H7 (cell line): ENCODE measurements at places on chromosomes 13 and 19. TPM values are rescaled to one million over a fixed set of nuclear protein-coding genes. Genes with fewer than 3 reads are reported as not detected.

AMER2 gene
- 0.15 and 0.17 TPM in 2 replicates for total RNA-seq

GRCh38 chr19:13611596-13611995 lies 105.3 kb upstream of the CACNA1A start:
- DNase-seq: no peak

DNA sequence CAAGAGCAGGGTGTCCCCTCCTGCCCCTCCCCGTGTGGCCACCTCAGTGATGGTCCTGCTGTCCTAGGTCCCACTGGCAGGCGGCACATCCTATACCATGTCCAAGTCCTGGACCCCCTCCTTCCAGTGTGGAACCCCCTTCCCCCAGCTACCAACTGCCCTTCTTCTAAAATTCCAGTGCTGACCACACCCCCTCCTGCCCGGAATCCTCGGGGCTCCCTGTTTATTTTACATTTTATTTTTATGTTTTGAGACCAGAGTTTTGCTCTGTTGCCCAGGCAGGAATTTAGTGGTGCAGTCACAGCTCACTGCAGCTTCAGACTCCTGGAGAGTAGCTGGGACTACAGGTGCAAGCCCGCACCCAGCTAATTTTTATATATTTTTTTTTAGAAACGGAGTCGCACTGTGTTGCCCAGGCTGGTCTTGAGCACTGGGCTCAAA lies 945 bp upstream of the CPAMD8 start:
- DNase-seq: no peak

GRCh38 chr19:47467914-47468313 lies 3.8 kb downstream of the SLC8A2 start:
- DNase-seq: peak; percentile 72

DNA sequence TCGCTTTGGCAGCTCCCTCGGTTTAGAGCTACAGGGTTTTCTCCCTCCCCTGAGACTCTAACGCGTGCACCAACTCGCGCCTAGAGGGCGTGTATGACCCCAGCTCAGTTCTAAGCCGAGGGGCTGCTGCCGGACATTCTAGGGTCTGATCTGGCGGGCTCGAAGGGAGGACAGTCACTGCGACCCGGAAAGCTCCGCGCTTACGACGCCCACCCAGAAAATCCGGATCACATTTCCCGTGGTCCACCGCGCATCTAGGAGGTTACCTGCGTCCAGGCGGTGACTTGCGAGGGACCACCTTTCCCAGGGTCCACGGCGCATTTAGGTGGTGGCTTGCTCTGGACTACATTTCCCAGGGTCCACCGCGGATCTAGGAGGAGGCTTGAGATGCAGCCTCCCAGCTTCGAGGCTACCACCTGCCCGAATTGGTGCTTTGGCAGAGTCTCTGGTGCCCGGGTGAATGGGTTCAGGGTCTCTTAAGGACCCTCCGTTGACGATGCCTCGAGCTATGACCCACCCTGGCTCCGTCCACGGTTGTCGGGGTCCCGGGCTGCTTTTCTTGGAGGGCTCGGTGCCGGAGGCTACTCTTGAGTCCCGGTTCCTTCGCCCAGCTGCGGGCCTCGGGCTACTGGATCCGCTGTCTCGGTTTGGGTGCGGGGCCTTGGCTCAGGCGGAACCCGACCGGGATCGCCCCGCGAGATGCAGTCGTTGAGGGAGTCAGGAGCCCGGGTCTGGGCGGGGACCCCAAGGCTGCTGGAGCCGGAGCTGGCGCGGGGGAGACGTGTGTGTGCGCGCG lies 30.5 kb downstream of the ZNF146 start:
- peak; percentile 93 for DNase-seq

GRCh38 chr13:76632401-76633044 lies 253.7 kb downstream of the KCTD12 start:
- DNase-seq: peak; percentile 14

DNA sequence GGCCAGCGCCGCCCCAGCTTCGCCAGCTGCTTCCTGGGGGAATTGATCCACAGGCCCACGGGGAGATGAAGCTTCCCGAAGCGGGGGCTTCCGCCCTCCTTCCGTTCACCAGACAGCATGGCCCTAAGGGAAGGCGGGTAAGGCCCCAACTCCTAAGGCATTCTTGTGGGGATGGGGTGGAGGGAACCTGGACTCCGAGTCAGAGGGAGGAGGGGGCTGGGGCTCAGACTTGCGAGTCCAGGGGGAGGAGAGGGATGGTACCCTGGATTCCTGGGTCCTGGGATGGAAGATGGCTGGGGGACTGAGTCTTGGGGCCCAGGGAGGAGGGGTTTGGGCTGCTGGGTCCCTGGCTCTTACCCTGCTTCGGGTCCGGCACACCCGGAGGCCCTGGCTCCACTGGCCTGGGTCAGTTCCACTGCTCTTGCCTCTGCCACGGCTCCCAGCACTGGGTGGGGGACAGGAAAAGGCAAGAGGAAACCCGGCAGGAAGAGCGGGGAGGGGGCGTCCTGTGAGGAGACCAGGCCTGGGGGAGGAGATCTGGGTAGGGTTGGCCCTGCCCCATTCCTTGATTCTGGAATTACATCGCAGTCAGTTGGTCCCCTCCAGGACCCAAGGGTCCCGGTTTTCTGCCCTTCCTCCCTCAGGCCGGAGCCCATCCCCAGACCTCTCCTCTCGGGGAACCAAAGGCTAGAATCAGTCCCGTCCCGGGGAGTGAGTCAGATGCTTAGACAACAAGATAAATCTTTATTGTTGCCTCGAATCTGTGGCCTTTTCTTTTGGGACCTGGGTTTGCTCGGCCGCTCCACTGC lies at the start of gene RASIP1:
RASIP1 (minus strand) TSS at position 447 of the 809 bp plus-strand sequence; CDS start at position 119, 328 bp downstream.
- peak; percentile 68 for DNase-seq

EFNA2 gene
- total RNA-seq: 12.4 and 20.2 TPM in 2 replicates

NLRP5 gene
- total RNA-seq: not detected in 2 replicates

- no peak for DNase-seq
Measured at GRCh38 chr13:74115133-74115532, 19.1 kb downstream of the KLF12 start.

ELAVL3 gene
- total RNA-seq: 0.17 and 0.52 TPM in 2 replicates

DNA sequence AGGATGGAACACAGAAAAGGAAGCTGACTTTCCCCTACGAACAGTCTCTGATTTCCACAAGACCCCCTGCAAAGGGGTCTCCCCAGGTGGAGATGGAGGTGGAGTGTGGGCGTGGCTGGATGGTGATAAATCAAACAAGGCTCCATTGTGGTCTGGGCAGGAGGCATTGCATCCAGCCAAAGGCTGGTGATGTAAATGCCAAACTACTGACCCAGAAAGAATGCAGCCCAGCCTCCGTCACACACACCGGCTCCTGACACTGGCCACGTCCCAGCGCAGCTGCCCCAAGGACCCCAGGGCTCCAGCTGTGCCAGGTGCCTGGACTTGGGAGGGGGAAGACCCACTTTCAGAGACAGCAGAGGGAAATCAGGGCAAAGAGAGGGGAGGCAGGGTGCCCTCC lies 6.3 kb downstream of the SLC7A1 start:
- DNase-seq: no peak

DNA sequence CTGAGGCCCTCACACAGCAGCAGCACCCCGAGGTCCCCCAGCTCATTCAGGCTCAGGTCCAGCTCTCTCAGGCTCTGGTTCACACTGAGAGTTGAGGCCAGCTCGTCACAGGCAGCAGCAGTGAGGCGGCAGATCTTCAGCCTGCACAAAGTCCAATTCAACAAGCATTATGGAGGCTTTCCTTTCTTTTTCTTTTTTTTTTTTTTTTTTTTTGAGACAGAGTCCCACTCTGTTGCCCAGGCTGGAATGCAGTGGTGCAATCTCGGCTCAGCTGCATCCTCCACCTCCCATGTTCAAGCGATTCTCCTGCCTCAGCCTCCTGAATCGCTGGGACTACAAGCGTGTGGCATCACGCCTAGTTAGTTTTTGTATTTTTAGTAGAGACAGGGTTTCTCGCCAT lies 22.9 kb downstream of the NLRP12 start:
- DNase-seq: no peak

RNF17 gene
- not detected in 2 replicates for total RNA-seq

GRCh38 chr19:46713781-46714443 lies 3.0 kb downstream of the PRKD2 start:
- peak; percentile 99 for DNase-seq

DNA sequence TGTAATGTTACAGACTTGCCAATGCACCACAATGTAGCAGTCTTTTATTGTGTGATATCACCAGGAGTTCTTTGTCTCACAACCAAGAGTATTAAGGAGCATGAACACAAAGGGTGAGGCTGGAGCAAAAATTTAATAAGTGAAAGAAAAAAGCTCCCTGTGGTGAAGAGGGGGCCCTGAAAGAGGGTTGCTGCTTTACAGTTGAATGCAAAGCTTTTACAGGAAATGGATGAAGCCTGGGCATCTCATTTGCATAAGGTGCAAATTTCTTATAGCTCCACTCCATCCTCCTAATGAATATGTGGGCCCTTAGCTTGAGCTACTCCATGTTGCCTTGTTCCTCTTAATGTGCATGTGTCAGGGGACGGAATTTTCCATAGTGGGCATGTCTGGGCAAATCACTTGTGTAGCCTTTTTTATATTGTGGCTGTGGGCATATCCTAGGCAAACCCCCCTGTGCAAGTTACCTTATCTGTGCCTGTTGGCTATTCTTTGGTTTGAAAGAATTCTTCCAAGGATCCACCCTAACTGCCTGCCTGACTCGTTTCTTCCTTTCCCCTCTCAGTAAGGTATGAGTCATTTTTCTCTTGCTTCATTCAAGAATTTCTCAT lies 45.3 kb upstream of the TRPC4 start:
- DNase-seq: no peak

DNA sequence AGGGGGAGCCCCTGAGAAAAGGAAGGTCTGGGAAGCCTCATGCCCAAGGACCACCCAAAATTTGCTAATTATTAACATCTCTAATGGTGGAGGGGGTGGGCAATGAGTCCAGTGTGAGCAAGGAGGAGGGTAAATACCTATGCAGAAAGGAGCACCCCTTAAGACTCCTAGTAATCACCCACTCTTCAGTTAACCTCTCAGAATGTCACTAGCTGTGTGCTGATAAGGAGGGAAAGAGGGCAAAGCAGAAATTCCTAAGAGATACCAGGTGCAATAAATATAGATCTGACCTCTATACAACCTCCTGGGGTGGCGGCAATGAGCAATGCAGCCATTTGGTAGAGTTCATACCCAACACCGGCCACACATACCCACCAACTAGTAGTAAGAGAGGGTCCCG lies 12.7 kb upstream of the DPY19L3 start:
- DNase-seq: no peak

DNA sequence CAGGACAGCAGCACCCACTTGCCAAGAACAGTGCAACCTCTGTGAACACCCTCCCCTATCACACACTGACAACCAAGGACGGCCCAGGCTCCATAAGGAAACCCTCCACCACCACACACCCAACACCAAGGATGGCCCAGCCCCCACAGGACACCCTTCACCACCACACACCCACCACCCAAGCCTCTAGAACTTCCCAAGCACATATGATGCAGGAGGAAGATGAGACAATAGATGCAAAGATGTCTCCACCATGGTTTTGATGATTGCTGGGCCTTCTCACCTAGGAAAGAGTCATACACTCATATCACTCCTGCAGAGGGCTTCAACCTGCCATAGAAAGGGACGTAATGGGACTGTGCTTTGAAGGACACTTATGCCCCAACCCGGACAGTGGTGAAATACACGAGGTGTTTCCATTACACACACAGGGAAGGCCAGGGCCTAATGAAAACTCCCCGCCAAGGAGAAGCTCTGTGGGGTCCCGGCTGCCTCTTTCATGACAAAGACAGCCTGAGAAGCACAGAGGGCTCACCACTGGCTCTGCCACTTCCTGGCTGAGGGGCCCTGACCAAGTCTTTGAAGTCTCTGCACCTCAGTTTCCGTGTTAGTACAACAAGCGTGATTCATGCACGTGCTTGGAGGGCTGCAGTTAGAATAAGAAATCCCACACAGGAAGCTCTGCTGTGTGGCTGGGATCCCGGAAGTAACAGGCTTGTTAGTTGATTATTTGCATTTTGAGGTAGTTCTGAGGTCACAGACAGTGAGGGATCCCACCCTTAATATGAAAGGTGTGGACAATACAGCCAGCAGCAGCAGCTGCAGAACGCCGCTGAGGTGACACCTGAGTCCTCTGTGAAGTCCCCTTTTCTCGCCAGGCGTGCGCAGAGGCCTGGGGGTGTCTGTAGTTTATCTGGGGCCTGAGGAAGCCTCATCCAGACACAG lies 61.9 kb upstream of the ATP12A start:
- DNase-seq: no peak

SIGLEC12 gene
- total RNA-seq: not detected in 2 replicates

FFAR1 gene
- not detected in 2 replicates for total RNA-seq

GRCh38 chr13:36530861-36531590 lies 98.7 kb downstream of the CCNA1 start:
- no peak for DNase-seq

DNA sequence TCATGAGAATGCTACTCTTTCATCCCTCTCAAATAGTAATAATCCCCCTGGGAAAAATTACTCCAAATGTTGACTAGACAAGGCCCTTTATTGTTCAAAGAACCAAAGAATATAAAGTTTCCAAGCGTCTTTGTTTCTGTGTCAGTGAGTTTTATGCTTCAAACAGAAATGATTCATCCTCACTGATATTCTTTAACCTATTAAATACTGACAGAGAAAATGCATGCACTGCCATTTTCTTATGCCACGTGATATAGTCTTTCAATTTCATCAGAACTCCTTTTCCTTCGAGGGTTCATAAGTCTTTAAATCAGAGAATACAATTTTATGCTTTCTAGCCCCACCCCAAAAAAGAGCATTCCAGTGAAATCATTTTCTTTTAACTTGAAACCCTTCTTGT lies 211.6 kb downstream of the SHISA2 start:
- DNase-seq: no peak

DNA sequence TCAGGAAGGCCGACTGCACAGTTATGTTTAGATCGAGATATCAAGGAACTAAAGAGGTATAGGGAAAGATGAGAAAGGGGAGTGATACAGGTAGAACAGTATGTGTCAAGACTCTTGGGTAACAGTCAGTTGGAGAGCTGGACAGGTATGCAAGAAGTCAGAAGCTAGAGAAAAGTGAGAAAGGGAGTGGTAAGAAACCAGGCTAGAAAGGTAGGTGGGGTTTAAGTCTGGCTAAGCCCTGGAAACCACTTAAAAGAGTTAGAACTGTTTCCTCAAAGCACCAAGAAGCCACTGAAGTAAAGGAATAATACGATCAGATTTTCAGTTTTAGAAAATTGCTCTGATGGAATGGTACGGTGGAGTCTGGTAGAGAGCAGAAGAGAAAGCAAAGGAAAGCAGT lies 196.4 kb downstream of the VWA8 start:
- no peak for DNase-seq

TGDS gene
- total RNA-seq: 21.0 and 27.4 TPM in 2 replicates

DNA sequence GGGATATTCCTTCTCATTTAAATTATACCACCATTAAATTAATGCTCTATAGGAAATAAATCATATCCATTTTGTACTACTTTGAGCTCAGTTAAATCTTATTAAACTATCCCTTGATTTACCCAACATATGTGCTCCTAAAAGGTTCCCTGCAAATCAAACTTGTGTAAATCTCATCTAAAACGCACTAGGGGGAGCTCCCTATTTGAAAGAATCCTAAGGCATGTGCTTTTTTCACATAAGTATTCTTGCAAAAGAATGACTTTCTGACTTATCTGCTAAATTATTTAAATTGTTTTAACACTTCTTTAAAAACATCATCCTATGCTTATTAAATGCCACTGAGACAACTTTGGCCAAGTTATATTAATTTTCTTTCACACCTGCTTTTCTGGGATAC lies 7.9 kb downstream of the INTS6 start:
- no peak for DNase-seq
